COR-L47 (cell line): ENCODE measurements at places on chromosomes 1 and 21.

- DNase-seq, result no peak
Observed at GRCh38 chr1:206782448-206782847, 10.2 kb upstream of the IL10 start.

GRCh38 chr21:33070998-33071769, 1.2 kb downstream of the OLIG1 start:
- no peak for DNase-seq

DNA sequence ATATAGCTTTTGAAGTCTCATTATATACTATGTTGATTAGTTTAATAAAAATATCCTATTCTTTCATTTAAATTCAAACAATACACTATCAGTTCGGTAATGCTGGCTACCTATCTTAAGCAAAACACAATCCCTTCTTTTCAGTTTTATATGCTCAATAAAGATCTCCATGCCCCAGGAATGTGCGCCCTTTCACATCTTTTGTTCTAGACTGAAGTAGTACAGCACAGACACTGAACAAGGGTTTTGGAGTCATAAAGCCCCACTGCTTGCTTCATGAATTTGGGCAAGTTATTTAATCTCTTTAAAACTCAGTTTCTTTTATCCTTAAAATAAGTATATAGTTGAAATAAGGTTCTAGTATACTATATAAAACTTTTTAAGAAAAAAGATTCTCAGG, 22.4 kb downstream of the SYDE2 start:
- DNase-seq, result no peak

GRCh38 chr1:116933606-116934515, 24.1 kb downstream of the PTGFRN start:
- no peak for DNase-seq

GRCh38 chr21:20306836-20307235, 691.4 kb upstream of the NCAM2 start:
- no peak for DNase-seq

DNA sequence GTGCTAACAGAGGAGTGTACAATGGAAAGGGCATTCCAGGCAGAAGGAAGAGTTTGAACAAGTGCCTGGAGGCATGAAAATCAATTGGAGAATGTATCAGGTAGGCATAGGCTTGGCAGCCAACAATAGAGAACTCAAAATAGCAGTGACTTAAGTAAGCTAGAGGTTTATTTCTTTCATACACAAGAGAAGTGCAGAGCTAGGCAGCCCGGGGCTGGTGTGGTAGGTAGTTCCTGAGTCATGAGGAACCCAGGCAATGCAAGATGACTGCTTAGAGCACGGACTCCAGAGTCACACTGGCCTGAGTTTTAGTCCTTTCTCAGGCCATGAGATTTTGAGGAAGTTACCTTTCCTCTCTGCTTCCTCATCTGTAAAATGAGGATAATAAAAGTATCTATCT, 74.8 kb upstream of the LRRN2 start:
- DNase-seq, result no peak

DNA sequence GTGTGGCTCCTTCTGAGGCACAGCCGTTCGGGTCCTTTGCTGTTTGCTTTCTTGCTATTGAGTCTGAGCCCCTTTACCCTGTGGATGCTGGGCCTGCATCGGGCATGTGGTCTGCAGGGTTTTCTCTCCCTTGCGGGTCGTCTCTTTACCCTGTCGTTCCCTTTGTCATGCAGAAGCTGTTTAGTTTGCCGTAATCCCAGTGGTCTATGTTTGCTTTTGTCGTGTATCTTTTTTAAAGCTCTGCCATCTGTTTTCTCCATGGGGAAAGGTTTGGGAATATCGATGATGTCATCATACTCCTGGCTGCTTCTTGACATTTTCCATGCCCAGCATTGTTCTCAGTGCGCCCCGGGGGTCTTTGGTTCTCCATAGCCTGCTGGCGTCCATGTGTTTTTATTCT, 68.2 kb downstream of the AGPAT3 start:
- DNase-seq, result no peak

DNA sequence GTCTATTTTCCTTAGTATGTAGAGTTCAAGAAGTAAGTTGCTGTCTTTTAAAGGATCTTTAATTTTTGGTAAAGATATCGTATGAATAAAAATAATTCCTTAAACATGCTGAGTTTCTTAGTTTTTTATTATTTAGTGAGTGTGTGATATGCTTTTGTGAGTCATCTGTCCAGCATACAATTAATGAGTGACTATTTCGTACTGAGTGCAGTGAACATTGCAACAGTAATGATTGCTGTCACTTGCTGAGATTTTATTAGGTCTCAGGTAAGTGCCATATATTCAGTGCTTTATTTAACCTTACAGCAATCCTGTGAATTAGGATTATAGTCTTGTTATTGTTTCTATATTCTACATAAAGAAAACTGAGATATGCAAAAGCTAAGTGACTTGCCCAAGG, 22.6 kb downstream of the MIGA1 start:
- DNase-seq, result no peak

GRCh38 chr1:90850181-90850897, 133.2 kb upstream of the BARHL2 start:
- no peak for DNase-seq

DNA sequence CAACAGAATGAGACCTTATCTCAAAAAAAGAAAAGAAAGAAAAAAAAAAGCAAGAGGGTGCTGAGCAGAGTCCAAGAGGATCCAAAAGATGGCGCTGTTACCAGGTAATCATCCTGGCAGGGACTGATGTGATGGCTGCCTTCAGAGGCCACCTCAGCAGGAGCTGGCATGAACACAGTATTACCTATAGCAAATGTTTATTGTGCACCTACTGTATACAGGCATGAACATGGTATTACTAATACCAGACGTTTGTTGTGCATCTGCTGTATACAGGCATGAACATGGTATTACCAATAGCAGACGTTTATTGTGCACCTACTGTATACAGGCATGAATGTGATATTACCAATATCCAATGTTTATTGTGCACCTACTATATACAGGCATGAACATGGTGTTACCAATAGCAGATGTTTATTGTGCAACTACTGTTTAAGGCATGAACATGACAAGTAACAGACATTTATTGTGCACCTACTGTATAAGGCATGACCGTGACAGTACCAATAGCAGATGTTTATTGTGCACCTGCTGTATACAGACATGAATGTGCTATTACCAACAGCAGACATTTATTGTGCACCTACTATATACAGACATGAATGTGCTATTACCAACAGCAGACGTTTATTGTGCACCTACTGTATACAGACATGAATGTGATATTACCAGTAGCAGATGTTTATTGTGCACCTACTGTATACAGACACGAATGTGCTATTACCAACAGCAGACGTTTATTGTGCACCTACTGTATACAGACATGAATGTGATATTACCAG, 115.1 kb upstream of the TMEM51 start:
- DNase-seq, result no peak

- DNase-seq, result no peak
Observed at GRCh38 chr1:46673749-46674182, 2.1 kb downstream of the TEX38 start.

GRCh38 chr1:119227456-119227855, 87.0 kb upstream of the WARS2 start:
- no peak for DNase-seq

DNA sequence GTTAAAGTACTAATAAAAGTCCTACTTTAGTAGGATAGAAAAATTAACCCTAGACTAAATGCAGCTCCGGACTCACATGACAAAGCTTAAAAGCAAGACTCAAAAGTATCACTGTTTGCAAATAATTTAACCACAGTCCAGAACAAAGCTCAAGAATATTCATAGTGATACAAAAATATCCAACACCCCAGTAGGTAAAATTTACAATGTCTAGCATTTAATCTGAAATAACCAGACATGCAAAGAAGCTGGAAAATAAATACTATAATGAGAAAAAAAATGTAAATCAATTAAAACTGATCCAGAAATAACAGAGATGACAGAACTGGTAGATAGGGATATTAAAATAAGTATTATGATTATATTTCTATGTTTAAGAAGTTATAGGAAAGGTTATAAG, 67.0 kb downstream of the KIAA0319L start:
- DNase-seq, result no peak

- DNase-seq, result peak; percentile 38
Observed at GRCh38 chr1:83692524-83693381, 306.2 kb downstream of the TTLL7 start.

DNA sequence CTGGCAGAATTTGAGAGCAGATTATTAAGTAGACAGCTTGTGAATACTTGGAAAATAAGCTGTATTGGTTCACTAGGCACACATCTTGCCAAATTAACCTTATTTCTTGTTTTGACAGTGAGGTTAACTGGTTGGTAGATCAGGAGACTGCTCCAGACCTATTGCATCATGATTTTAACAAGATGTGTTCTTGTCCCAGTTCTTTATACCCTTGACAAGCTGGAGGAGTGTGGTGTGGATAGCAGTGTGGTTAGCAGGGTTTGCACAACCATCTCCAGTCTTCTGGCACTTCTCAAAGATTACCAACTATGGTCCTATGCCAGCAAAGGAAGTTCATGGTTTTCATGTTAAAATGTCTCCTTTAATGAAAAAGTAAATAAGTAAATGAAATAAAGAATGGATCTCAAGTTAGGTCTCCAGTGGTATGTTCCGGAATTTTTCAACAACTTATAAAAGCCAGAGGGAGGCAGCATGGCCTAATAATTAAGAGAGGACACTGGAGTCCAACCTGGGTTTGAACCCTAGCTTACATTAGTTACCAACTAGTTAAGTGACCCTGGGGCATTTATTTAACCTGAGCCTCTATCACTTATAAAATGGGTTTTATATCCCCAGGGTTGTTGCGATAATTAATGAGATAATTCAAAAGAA, 34.1 kb downstream of the DDX20 start:
- no peak for DNase-seq

DNA sequence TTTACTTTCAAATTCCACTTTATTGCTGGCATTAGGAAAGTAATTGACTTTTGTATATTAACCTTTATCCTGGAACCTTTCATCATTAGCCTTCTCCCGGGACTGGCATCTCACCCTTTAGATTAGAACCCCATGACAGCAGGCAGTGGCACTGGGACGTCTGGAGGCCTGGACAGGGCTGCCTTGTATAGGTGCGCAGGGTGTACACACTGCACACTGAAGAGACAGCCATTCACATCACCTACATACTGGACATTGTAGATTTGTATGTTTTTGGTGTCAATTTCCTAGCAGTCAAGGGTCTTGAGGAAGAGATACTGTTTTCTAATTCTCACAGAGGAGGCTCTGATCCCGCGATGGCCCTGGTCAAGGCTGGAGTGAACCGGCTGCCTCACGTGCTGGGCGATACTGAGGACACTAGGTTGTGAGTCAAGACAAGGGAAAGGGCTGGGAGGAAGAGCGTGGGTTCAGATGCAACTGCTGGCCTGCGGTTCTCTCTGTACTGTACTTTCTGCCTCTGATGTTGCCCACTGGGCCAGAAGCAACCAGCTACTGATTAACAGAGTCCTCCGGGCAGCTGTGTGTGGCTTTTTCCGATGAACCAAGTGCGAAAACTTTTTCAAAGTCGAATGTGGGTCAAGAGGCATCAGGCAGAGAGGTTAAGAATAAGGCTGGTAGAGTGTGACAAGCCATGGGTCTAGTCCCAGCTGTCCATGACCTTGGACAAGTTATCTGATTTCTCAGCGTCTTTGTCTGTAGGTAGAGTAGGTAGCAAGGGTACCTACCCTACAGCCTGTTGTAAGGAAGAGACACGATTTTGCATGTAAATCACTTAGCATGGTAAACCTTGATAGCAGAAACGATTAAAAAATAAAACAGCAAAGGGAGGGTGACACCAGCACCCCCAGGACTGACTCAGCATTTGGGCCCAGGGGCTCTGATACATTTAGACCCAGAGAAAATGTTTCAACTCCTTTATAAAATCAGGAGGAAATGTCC, 38.2 kb upstream of the SLC25A33 start:
- no peak for DNase-seq

DNA sequence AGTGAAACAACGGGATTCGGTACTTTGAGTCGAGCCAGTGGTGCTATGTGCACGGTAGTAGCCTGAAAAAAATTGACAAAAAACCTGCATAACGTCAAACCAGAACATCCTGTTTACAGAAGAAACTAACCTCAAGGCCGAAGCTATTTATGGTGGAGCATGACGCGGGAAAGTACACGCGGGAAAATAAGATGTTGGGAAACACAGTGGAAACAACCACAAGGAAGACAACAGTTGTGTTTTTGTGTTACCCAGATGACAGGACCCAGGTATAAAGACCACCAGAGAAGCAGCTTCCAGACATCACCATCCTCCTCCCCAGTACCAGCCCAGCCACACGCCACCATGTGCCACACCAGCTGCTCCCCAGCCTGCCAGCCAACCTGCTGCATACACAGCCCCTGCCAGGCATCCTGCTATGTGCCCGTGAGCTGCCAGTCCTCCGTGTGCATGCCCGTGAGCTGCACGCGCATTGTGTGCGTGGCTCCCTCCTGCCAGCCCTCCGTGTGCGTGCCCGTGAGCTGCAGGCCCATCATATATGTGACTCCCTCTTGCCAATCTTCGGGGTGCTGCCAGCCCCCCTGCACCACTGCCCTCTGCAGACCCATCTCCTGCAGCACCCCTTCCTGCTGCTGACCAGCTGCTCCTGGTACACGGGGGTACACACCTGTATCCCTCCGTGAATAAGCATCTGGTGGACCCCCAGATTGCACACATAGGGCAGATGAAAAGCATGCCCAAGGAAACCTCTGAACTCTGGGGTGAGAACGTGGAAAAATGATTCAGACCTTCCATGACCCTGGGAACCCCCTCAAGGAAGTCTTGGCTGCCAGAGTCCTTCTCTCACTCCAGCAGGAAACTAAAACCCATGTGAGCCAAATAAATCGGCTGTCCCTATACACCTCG, at the start of gene KRTAP12-3:
TSS of gene KRTAP12-3 (plus strand) at position 298 of the 906 bp plus-strand sequence. CDS start at position 346, 48 bp downstream.
- no peak for DNase-seq

- no peak for DNase-seq
Observed at GRCh38 chr1:44068442-44068921, 37.2 kb upstream of the SLC6A9 start.

DNA sequence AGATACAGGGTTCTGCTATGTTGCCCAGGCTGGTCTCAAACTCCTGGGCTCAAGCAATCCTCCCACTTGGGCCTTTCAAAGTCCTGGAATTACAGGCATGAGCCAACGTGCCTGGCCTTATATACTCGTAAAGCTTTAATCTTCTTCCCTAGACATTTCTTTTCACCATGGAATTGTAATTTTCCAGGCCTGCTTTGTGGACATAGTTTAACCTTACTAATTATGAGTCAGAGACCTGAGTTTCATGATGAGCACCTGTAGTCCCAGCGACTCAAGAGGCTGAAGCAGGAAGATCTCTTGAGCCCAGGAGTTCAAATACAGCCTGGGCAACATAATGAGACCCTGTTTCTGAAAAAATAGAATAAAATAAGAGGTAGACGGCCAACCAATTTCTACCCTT, 12.3 kb downstream of the PATJ start:
- DNase-seq, result no peak

DNA sequence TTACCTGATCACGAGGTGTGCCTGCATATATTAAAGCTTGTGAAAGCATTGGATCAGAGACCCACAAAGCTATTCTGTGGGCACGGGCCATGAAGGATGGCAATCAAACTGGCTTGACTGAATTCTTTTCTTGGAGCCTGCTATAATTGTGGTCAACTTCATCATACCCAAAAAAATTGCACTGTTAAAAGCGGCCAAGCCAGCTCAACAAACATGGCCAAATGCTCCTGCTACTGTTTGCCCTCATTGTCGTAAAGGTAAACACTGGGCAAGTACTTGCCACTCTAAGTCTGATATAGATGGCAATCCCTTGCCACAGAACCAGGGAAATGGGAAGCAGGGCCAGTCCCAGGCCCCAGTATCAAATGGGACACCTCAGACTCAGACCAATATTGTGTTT, 6.6 kb upstream of the GSTM5 start:
- DNase-seq, result no peak
